ENCODE measurements at places on chromosomes 11 and 22.

DNA sequence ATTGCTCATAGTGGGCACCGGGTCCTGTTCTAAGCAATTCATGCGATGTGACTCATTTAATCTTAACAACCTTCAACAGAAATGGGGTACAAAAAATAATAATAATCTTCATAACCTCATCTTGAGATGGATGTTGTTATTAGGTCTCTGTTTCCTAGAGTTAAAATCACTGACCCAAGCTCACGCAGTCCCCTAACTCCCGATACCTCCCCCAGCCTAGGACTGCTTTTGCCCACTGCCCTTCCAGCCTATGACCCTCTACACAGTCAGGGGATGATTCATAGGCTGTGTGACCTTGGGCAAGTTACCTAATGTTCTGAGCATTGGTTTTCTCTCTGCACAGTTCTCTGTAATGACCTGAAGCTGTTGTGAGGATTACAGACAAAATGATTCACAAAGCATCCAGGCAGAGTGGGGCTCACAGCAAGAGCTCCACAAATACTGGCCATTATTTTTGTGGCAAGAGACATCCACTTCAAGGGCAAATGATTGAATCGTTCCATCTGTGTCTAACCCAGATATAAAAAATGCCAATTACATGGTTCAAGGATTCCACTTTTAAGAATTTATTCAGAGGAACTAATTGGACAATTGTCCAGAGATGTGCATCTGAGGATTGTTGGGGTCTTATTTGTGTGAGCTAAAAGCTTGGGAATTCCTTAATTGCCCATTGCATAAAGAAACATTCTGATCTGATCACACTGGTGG lies 20.0 kb downstream of the MTFP1 start:
- no peak for DNase-seq

DNA sequence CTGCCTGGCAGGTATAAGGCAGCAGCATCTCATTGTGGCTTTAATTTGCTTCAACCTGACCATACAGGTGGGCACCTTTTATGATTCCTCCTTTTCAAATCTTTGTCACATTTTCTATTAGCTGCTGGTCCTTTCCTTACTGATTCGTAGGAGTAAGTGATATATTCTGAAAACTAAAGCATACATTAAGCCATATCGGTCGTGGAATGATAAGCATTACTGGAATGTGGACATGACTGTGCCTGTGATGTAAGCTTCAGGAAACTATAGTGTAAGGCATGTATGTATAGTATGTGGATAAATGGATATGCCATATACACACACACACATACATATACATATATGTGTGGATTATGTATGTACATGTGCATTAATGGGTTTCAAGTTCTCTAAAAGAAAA lies 20.8 kb downstream of the YPEL1 start:
- no peak for DNase-seq

- DNase-seq, result no peak
These were observed 11.1 kb downstream of the MRPL17 start for GRCh38 chr11:6671991-6672390.

GRCh38 chr11:114159802-114160632 lies 100.5 kb downstream of the ZBTB16 start:
- DNase-seq, result peak; percentile 93

DNA sequence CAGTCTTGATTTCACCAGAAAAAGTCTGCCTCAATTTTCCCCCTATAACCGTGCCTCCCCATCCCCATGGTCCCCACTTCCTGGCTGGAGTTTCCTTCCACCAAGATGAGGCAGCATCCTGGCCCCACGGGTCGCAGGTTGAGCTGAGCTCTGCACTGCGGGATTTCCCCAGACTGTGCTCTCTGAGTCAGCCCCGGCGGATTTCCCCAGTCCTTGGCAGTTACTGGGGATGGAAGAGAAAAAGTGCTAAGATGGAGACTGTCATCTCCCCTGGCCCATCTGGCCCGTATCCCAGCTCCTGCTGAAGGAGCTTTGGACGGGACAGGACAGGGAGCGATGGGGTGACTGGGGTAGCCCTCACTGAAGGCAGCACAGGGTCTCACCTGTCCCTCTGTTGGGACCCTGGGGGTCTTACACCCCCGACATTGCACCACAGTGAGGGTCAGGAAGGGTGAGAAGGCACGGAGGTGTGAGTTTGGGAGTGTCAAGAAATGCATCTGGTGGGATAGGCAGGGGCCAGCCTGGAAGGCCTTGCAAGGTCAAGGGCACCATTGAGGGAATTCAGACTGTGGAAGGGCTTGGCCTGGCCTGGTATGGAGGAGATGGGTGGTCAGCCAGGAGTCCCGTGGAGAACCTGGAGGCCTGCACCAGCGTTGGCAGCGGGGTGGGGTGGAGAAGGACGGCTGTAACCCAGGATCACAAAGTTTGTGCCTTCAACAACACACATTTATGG lies 36.5 kb downstream of the NADSYN1 start:
- no peak for DNase-seq

DNA sequence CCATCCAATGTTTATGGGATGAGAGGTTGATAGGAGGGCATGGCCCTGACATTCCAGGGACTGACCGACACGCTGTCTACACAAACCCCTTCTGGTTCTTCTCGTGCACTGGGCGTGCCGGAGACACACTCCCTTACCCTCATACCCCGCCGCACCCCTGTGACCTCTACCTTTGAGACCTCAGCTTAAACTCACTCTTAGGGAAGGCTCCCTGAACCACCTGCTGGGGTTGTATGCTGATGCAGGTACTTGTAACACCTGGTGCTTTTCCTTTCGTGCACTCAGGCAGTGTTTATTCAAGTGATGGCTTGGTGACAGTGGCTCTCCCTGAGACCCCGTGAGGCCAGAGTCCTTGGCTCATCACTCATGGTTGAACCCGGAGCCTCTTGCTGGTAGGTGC lies 12.0 kb downstream of the PPARA start:
- DNase-seq, result no peak

DNA sequence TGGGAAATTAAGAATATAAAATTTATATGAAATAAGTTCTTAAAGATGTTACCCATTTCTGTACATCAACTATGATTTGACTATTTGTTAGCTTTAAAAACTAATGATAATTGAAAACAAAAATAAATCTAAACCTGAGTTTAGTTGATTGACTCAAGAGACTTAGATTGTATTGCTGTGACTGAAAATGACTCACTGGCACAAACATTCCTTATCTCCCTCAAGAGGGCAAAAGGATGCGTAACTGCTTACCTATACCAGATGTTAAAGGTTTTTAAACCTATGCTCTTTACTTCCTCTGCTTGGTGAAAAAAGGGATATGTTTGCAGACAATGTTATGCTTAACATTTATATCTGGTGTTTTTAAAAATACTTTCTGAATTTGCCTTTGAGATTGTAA lies 30.3 kb downstream of the ATM start:
- DNase-seq, result no peak

DNA sequence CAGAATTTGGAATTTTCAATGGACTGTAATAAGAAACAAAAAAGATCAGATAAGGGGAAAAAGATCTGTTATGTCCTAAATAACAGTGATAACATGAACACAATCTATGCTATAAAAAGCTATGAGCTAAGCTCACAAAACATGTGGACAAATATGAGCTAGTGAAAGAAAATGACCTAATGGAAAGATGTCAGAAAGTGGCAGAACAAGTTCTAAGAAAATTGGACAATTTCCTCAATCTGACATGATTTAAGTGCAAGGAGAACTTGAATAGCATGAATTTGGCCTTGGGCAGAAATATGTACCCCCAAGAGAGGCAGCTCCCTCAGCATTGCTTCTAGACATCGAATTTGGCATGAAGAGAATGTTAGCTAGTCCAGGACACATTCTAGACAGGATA lies 212.0 kb upstream of the PGR start:
- no peak for DNase-seq

DNA sequence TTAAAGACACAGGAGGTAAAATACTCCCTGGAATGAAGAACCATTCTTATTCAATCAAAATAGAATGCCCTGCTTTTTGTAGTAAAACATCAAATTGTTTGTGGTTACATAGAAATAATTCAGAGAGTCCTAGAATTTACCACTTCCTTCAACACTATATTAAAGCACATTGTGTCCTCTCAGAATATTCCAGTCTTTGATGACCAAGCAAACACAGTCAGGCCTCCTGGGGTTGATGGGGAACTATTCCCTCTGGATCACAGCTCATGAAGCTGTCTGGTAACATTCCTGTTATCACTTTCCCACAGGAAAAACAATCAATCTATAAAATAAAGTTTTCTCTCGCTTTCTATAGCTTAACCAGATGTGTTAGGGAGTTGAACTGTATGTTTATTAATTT lies 389.3 kb downstream of the KCNA4 start:
- no peak for DNase-seq

- DNase-seq, result no peak
These were observed 114.9 kb downstream of the ETS1 start for GRCh38 chr11:128472128-128473089.

- DNase-seq, result no peak
These were observed 20.6 kb downstream of the KCNQ1 start for GRCh38 chr11:2465202-2466068.

DNA sequence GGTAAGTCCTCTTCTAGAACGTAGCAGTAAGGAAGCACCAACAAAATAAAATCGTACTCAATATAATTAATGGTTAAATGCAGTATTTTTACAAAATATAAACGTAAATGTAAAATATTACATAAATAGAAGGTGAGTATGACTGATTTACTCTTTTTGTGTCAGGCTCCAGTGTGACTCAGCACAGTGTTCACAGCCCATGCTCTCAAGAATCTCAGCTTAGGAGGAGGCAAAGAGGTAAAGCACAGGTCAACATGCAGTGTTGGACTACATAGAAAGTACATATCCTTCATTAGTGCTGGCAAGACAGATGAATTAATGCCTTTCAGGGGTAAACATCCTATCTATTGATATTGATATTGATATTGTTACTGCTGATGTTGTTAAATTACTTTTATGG lies 2050.6 kb upstream of the RAG2 start:
- DNase-seq, result no peak

GRCh38 chr11:63443714-63444113 lies 47.3 kb downstream of the PLAAT5 start:
- DNase-seq, result no peak

GRCh38 chr22:20552443-20553401 lies 45.3 kb downstream of the MED15 start:
- no peak for DNase-seq

GRCh38 chr11:17636721-17637120 lies 82.7 kb upstream of the MYOD1 start:
- DNase-seq, result no peak

DNA sequence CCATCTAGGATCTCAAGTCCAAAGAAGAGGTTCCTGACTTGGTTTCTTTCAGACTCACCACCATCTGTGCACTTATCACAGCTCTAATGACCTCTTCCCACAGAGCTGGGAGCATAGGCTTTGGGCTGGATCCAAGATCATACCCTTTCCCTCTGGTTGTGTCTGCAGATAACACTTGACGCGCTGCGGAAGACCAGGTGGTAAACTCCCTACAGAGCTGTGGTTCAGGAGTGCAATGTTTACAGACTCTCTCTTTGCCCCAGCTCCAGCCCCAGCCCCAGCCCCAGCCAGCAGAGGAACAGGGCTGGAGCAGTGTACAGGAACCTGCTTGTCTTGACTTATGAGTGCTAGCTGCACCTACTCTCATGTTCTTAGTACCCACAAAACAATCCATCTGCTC lies 274.4 kb upstream of the SYN3 start:
- DNase-seq, result no peak

GRCh38 chr11:82899186-82899820 lies 927 bp downstream of the PRCP start:
- peak; percentile 28 for DNase-seq

DNA sequence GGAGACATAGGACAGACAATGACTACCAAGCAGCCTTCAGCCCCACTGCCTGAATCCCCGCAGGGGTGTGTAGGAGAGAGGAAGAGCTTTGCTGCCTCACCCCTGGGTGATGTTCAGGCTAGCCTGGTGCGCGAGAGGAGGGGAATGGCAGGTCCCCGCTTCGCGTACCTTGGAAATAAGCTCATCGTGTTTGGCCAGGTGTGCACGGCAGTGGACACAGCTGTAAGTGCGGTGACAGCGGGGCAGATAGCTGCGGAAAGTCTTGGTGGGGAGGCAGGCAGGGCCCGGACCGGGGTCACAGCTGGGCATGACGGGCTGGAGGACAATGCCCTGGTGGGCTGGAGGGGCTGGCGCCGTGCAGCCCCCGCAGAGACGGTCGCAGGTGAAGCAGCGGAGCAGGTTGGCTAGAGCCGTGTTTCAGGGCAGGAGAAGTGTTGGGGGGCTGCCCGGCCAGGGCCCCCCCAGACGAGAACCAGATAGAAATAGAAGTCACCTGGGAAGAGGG lies 2.9 kb downstream of the YPEL4 start:
- DNase-seq, result no peak

- DNase-seq, result peak; percentile 20
These were observed 31.2 kb downstream of the POU2AF3 start for GRCh38 chr11:111329306-111330204.

DNA sequence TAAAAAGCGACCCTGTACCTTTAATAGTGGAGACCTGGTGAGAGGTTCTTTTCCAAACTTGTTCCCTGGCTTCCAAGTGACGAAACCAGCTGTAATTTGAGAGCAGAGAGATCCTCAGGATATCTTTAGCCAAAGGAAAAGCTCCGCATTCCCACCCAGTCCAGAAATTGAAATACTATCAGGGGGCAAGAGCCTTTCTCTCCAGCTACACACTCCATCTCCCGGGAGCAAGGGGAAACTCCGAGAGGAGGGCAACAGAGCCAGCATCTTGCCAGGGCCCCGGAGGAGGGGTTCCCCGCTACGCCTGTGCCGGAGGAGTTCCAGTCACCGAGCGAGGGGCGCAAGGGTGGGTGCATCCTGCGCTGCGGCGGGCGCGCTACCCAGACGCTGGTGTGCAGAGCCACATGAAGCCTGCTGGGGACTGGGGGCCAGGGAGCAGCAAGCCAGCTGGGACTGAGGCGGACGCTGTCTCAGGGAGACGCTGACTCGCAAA lies at the start of gene FIBIN:
FIBIN (plus strand) TSS at position 148 of the 493 bp plus-strand sequence. CDS start 415 bp downstream, outside the sequence.
- peak; percentile 21 for DNase-seq

- no peak for DNase-seq
These were observed 9.8 kb upstream of the GRK3 start for GRCh38 chr22:25554689-25555088.

DNA sequence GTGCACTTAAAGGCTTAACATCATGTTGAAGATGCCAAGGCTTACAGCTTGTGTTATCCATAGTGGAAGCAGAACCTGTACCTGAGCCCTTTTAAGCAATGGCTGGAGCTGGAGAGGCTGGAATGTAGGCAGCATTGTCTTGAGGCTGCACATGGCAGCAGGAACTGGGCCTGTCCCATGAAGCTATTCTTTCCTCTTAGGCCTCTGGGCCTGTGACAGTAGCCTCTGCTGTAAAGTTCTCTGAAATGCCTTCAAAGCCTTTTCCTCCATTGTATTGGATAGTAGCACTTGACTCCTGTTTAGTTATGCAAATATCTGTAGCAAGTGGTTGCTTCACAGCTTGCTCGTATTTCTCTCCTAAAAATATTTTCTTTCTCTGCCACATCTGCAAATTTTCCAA lies 127.4 kb upstream of the ANO5 start:
- DNase-seq, result no peak

- no peak for DNase-seq
These were observed 411 bp downstream of the ACTN3 start for GRCh38 chr11:66546966-66547661.

All from G401 (cell line).